Inflammatory macrophage treated with lipopolysaccharide for 1 hour (primary cell): ENCODE measurements at places on chromosomes 2 and 18.

GRCh38 chr2:12124790-12125189 is 378.4 kb downstream of the LPIN1 start:
- no peak for DNase-seq

DNA sequence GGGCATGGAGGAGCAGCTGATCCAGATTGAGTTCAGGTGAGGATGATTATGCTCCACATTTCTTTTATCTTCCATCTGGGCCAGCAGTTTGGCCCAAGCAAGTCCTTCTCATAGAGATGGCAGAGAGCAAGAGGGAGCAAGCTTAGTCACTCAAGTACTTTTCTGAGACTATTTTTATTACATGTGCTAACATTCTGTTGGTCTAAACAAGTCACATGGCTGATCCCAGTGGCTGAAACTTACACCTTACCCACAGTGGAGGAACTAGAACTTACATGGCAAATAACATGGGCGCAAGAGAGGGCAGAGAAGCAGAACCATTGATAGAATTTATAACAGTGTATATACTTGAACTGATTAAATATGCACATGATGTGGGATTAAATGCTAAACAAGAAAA is 105.7 kb downstream of the KYNU start:
- DNase-seq = no peak

DNA sequence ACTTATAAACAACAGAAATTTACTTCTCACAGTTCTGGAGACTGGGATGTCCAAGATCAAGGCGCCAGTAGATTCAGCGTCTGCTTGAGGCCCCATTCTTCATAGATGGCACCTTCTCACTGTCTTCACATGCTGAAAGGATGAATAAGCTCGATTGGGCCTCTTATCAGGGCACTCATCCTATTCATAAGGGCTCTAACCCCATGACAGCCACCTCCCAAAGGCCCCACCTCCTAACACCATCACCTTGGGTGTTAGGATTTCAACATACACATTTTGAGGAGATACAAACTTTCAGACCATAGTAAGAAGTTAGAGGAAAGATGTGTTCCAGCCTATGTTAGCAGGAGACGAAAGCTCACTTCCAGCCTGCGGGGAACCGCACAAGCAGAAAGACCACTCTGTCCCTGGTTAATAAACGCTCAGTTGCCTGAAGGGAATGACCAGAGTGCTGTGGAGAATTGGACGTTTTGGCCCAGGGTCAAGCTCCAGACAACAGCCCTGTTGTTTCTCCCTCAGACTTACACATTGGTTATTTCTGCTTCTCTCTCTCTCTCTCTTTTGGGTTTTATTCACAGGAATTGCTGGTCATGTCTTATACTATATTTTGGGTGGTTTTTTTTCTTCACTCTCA is 90.3 kb downstream of the MAPRE2 start:
- no peak for DNase-seq

- DNase-seq = peak; percentile 52
Observed at GRCh38 chr2:112579241-112579640, 5.2 kb upstream of the CHCHD5 start.

- no peak for DNase-seq
Observed at GRCh38 chr18:11020161-11020853, 129.1 kb downstream of the PIEZO2 start.

DNA sequence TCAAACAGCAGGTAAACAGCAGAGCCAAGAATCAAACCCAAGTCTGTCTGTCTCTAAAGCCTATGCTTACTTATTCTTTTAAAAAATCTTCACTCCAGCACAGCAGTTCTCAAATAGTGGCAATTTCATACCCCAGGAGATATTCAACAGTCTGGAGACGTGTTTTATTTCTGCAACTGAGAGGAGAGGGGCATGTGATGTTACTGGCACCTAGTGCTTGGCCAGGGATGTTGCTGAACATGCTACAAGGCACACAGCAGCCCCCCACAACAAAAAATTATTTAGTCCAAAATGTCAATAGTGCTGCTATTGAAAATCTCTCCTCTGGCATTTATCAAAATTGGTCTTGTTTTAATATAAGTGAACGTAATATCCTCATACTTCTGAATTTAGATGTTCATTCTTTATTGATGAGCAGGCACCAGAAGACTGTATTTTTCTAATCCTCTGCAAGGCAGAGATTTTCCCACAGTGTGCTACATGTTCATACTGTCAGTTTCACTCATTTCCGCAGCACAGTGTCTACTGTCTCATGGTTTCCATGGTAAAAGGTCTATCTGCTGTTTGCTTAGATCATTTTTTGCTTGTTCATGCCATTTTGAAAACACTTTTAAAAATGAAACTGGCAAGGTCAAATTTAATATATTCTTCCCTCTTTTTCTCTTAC is 90.5 kb downstream of the LRATD1 start:
- no peak for DNase-seq

DNA sequence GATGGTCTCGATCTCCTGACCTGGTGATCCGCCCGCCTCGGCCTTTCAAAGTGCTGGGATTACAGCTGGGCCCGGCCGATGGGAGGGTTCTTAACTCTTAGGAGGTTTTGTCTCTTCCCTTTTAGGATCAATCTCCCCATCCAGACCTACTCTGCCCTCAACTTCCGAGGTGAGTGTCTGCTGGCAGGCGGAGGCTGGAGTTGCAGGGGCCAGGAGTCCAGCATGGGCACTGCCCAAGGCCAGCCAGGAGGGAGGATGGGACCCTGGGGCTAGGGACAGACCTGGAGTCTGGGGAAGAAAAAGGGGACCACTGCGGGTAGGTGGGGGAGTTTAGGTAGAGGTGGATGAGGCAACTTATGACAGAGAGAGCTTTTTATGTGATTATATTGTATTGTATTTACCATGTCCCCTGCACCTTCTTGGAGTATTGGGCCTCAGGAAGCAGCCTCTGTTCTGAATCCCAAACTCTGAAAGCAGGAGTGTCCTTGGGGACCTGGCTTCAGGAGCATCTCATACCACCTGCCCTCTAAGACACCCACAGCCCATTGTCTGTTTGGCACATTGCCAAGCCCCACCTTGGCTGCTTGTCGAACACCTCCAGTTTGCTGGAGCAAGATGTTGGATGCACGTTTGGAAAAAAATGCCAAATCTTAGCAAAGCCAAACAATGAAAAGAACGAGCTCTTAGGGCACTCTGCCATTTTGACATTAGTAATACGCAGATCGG is 5.6 kb downstream of the DES start:
- DNase-seq = no peak

- no peak for DNase-seq
Observed at GRCh38 chr2:157476953-157477709, 33.2 kb upstream of the CYTIP start.

- DNase-seq = no peak
Observed at GRCh38 chr2:86596118-86596517, 27.5 kb downstream of the RNF103 start.

DNA sequence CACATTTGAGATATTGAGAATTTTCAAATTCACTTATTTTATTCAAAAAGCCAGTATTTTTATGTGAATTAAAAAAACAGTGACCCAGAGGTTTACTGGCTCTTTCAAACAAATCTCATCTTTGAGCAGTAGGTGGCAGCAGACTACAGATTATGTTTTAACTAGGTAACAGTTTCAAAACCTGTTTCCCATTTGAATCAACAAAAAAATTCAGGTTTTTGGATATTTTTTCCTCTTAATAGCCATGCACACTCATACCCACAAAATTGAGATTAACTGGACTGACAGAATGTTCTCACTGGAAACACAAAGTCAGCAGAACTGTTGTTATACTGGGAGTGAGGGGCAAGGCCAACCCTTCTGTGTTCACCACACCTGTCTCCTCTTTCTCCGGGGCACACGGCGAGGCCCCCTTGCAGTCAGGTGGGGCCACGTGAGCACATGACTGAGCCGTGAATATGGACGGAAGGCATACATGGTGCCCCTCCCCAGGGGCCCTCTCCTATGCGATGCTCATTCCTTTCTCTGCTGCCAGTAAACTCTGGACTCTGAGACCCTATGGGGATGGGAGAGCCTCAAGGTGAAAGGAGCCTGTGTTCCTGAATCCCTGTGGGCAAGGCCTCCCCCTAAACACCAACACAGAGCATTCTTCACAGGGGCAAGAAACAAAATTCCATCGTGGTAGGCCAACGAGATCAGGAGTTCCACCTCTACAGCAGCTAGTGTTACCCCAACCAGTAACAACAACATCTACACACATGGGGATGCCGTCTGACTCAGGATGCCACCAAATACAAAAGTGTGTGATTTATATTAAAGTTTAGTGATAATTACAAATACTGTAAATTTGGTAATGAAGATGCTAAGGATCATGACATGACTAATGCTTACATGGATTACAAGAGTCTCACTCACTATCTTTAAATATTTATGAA is 80.4 kb downstream of the LPIN2 start:
- DNase-seq = peak; percentile 91

GRCh38 chr2:215727507-215728503 is 285.5 kb downstream of the MREG start:
- DNase-seq = no peak

DNA sequence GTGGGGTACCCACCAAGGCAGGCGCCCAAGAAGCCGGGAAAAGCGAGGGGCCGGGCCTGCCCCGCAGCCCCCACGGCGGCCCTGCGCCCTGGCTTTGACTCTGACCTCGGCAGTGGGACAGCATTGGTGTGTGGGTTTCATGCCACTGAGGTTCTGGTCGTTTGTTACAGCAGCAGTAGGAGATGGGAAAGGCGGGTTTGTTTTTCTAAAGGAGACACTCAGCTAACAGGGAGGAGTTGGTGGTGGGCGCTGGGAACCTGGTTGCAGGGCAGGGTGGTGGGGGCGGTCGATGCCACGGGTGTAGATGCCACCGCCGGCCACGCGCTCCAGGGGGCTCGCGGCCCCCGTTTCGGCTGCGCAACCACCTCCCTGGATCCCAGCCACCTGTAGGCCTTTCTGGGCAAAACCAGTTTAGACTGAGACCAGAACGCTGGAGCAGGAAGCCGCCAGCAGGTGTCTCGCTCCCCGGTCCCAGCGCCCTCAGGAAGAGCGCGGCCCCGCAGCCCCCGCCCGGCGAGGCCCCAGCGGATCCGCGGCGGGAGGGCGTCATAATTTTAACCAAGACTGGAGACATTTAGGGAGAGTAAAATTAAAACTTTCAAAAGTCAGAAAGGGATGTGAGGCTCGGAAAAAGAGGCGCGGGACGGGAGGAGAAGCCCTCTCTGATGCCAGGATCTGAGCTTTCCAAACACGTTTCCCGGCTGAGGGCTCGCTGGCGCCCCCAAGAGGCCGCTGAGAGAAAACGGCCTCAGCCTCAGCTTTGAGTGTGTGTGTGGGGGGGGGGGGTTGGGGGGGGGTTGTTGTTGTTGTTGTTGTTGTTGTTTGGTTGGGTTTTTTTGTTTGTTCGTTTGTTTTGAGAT is 17.4 kb downstream of the CIDEA start:
- peak; percentile 54 for DNase-seq

DNA sequence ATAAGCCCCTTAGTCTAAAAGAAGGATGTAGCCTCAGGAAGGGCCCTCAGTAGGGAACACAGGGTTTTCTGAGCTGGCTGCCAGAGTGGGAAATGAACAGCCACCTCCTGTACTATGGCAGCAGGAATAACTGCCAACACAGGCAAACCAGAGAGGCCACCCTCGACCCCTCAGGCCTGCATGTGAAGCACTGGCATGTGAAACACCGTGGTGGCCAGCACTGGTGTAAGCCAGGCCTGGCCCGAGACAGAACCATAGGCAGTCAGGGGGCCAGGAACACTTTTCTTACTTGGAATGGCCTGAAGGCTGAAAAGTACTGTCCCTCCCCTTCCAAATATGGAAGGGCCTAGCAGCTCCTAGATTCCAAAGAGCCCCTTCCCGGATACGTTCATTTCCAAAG is 28.2 kb downstream of the SFXN5 start:
- no peak for DNase-seq

- no peak for DNase-seq
Observed at GRCh38 chr2:42228101-42228500, 58.9 kb downstream of the EML4 start.

DNA sequence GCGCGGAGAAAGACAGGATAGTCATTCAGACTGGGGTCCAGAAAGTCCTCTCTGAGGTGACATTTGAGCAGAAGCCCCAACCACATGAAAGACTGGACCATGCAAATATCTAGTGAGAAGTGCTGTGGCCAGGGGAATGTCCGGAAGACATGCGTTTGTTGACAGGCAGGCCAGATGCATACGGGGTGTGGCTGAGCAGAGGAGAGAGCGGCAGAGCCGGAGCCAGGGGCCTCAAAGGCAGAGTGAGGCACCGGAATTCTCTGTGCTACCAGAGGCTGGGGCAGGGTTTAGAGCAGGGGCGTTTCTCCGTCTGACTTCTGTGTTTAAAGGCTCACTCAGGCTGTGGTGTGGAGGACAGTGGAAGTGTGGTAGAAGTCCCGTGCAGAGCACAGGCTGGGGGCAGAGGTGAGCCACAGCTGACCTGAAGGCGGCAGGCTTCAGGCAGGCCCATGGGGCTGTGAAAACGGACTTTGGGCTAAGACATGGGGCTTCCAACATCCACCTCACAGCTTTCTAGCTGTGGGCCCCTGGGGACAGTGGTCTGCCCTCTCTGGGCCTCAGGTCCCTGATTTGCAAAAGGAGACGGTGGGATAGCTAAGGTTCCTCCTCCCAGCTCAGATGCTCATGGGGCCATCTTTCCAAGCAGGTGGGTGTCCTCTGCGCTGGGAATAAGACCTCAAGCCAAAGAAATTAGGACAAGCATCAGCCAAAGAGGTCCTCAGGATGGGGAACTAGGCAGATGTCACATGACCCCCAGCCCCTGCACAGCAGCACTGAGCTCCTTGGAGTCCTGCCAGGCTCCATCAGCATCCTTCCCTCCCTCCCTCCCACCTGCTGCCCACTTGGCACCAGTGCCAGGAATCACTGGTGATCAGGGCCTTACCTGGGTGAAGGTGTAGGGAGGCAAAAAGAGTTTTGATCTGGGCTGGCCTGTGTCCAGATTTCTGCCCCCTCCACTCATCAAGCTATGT is 11.2 kb downstream of the RUFY4 start:
- DNase-seq = no peak

- DNase-seq = peak; percentile 11
Observed at GRCh38 chr2:12155303-12156051, 409.0 kb downstream of the LPIN1 start.

- no peak for DNase-seq
Observed at GRCh38 chr2:72718876-72719275, 107.0 kb downstream of the EXOC6B start.

DNA sequence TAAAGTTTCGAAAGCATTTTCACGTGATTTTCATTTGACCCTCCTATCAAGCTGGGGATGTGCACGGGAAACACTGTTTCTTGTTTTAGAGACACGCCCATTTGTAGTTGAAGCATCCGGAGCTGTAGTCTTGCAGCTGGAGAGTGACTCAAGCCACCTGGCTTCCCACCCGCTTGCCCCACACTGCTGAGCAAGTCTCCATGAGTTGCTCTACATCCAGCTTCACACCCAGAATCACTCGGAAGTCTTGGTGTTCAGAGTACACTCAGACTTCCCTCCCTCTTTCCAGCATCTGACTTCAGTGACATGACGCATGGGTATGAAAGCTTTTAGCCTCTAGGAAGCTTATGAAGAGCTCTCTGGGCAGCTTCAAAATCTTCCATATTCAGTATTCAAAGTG is 262.4 kb downstream of the NBAS start:
- DNase-seq = no peak

GRCh38 chr18:62409821-62410220 is 84.7 kb downstream of the TNFRSF11A start:
- DNase-seq = no peak
